ENCODE measurements at places on chromosomes 13 and 19. TPM values are rescaled to one million over a fixed set of nuclear protein-coding genes. Genes with fewer than 3 reads are reported as not detected.

Gene ZNF793
- total RNA-seq, result 2.3 TPM

Gene ARHGAP33
- 67.0 TPM for total RNA-seq

Gene PTGER1
- total RNA-seq, result 1.3 TPM

Gene ZNF534
- not detected for total RNA-seq

Gene DPF1
- 0.40 TPM for total RNA-seq

Gene ATP8B3
- total RNA-seq, result 22.5 TPM

Gene ZNF878
- 0.15 TPM for total RNA-seq

Gene ZNF665
- 2.0 TPM for total RNA-seq

Gene AMER2
- not detected for total RNA-seq

Gene VSIG10L
- total RNA-seq, result 2.5 TPM

Gene KCNRG
- total RNA-seq, result 0.65 TPM

Gene AP2A1
- 78.0 TPM for total RNA-seq

Gene LIM2
- not detected for total RNA-seq

Gene TJP3
- total RNA-seq, result 1.4 TPM

Gene ILF3
- 301 TPM for total RNA-seq

Gene NCCRP1
- total RNA-seq, result not detected

Gene HCST
- 204 TPM for total RNA-seq

Gene SLC15A1
- total RNA-seq, result not detected

Gene TNNI3
- total RNA-seq, result not detected

Gene GADD45GIP1
- 17.5 TPM for total RNA-seq

Gene ZNF773
- total RNA-seq, result 8.6 TPM

Gene CD37
- total RNA-seq, result 278 TPM

Gene KLF12
- total RNA-seq, result 33.5 TPM

Gene CGB3
- not detected for total RNA-seq

Gene CSNK1G2
- 130 TPM for total RNA-seq

Gene C19orf18
- 0.40 TPM for total RNA-seq

Data from activated CD4-positive, alpha-beta memory T cell treated with anti-CD3 and anti-CD28 coated beads, Interleukin-2, amount 10 ng/mL, durations not matched to agents 7 days and 5 days (primary cell).